ENCODE measurements at places on chromosomes 7 and 10. TPM values are rescaled to one million over a fixed set of nuclear protein-coding genes. Genes with fewer than 3 reads are reported as not detected.

DNA sequence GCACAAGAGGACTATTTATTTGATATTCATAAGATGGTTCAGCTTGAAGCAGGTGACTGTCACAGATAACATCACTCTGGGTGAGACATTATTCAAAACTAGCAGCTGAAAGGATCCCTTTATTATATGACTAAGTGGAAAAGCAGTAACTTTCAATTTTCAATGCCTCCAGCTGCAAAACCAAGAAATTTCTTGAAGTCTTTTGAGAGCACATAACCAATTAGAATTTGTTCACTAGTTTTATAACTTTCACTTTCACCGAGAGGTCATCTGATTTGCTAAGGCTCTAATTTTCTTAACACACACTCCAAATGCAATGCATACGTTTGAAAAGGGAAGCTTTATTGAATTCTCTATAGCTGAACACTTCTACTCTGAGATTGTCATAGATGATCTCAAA is 88.6 kb upstream of the KLF14 start:
- H3K27me3 ChIP-seq, result no peaks in the 10 kb centered on the region
- no peak overlapping the region for H3K4me3 ChIP-seq
- no peaks in the 10 kb centered on the region for H3K4me1 ChIP-seq

- H3K4me3 ChIP-seq, result no peak overlapping the region
- no peaks in the 10 kb centered on the region for H3K27me3 ChIP-seq
- no peaks in the 10 kb centered on the region for H3K4me1 ChIP-seq
- no peak overlapping the region for H3K27ac ChIP-seq
These were observed 114.0 kb upstream of the PODXL start for GRCh38 chr7:131670406-131670805.

The ZNF804B gene
- total RNA-seq, result 0.14 TPM

GRCh38 chr10:51000164-51000563 is 74.1 kb upstream of the PRKG1 start:
- no peak overlapping the region for H3K27ac ChIP-seq
- DNase-seq, result no peak
- no peaks in the 10 kb centered on the region for H3K27me3 ChIP-seq
- H3K4me1 ChIP-seq, result no peaks in the 10 kb centered on the region
- no peaks in the 10 kb centered on the region for H3K36me3 ChIP-seq

The DUSP5 gene
- total RNA-seq, result 65.0 TPM

GRCh38 chr7:27883696-27884095 is 143.7 kb downstream of the TAX1BP1 start:
- DNase-seq, result no peak
- H3K27me3 ChIP-seq, result no peaks in the 10 kb centered on the region
- H3K36me3 ChIP-seq, result no peaks in the 10 kb centered on the region
- peak overlapping the region; percentile 3 for H3K27ac ChIP-seq
- no peaks in the 10 kb centered on the region for H3K4me1 ChIP-seq

DNA sequence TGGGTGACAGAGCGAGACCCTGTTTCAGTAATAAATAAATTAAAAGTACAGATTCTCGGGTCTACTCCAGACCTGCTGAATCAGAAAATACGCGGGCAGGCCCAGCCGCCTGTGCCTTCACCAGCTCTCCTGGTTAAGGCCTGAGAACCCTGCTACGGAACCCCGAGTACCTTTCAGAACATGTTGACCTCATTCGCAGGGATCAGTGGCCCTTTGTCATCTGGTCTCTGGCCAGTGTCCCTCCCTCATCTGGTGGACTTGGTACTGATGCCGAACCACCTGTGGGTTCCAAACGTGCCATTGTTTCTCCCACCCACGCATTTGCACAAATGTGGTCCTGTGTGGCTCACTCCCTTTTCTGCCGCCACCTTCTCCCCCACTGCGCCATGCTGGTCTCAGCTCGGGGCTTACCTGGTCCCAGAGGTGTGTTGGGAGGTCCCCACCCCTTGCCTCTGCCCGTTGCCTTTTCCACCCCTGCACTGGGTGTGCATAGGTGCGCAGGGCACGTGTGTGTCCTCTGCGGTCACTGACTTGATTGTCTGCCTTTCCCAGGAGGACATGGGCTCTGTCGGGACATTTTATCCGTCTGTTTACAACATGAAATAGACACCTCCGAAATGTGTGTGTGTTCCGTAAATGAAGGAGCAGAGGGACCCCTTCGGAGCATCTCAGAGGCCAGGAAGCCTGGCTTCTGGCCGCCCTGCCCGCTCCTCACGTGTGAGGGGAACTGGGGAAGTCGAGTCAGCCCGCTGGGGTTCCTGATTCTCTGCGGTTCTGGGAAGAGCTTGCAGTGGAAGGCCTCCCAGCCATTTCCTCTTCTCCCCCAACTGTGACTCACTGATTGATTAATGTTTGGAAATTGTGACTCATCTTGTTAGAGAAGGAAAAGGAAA is 135.2 kb downstream of the CUX1 start:
- no peaks in the 10 kb centered on the region for H3K27me3 ChIP-seq
- DNase-seq, result no peak
- H3K36me3 ChIP-seq, result peaks cover 11% of the 10 kb centered on the region

DNA sequence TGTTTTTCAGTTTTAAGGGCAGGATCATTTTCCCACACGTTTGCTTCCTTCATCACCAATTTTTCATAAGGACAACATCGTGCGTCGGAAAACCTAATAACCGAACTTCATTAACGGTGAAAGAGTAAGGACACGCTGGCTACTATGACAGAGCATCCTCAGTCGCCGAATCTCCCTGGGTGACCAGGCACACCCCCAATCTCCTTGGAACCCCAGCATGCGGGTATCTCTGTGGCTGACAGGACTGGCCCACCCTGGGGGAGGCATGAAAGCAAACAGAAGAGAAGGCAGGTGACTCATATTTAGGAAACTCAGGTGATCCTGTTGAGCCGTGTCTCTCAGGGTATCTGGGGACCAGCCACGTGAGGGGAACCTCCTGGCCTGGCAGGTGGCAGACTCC is 134.2 kb downstream of the DIP2C start:
- H3K27ac ChIP-seq, result no peak overlapping the region
- no peaks in the 10 kb centered on the region for H3K4me1 ChIP-seq

DNA sequence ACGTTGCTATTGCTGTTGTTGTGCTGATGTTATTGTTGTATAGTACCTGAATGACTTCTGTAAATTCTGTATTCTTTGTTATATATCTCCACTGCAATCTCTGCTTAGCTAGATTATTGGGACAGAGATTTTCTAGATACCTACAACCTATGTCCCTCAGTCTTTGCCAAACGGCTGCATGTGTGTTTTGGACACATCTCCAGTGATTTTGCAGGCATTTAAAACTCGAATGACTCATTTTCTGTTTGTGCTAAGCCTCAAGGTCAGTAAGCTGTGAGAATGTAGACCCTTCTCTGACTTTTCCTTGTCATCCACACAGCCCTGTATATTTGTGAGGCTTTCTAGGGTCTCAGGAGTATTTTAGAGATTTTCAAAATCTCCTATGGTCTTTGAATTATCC is 410.7 kb downstream of the POM121L12 start:
- DNase-seq, result no peak
- no peaks in the 10 kb centered on the region for H3K27me3 ChIP-seq
- H3K27ac ChIP-seq, result no peak overlapping the region
- no peaks in the 10 kb centered on the region for H3K36me3 ChIP-seq

GRCh38 chr10:15181576-15182156 is 13.2 kb upstream of the NMT2 start:
- DNase-seq, result no peak
- no peaks in the 10 kb centered on the region for H3K4me1 ChIP-seq
- H3K4me3 ChIP-seq, result no peak overlapping the region
- no peak overlapping the region for H3K27ac ChIP-seq

DNA sequence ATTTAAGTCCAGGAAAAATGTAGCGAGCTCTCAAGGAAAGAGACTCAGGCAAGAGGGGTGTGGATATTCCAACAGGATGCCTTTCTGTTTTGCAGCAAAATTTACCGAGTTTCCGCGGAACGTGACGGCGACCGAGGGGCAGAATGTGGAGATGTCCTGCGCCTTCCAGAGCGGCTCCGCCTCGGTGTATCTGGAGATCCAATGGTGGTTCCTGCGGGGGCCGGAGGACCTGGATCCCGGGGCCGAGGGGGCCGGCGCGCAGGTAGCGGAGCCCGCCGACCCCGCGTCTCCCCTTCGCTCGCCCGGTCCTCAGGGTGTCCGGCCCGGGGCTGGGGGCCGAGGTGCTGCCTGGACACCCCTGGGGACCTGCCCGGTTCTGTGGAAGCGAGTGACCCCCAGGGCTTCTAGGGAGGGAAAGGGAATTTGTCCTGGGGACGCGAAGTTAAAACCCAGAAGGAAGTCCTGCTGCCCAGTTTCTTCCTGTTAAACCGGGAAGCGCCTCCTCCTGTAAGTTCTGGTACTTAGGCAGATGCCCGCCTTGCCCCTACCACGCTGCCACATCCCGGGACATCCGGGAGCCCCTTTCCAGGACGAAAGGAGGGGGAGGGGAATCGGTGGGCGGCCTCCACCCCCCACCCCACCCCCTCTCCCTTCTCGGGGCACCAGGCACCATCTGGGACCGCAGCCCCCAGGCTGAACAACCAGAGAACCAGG is 2.5 kb downstream of the VSTM2A start:
- peak; percentile 72 for DNase-seq
- H3K36me3 ChIP-seq, result no peaks in the 10 kb centered on the region
- H3K4me3 ChIP-seq, result peak overlapping the region; percentile 75
- peaks cover 89% of the 10 kb centered on the region for H3K27me3 ChIP-seq
- H3K27ac ChIP-seq, result no peak overlapping the region

The NPSR1 gene
- not detected for total RNA-seq

DNA sequence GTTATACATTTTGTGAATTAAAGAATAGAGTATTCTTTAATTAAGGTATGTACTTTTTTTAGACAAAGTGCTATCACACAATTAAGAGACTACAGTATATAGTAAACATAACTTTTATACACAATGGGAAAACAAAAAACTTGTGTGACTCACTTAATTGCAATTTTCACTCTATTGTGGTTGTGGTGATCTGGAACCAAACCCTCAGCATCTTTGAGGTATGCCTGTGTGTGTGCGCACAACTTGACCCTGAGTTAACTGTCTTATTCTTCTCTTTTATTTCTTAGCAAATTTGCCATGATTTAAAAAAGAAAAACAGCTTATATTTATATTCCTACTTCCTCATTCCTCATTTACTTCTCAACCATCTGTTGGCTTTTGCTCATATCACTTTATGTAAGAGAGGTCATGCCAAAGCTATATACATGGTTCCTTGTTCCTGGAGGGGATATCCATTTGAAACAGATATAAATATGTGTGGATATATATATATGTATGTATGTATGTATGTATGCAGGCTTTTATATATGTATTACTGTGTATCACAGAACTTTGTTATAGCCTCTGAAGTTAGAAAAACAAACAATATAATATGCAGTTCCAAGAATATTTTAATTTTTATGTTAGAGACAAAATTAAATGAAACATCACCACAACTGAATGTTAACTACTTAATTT is 259.5 kb upstream of the HGF start:
- H3K27ac ChIP-seq, result no peak overlapping the region
- DNase-seq, result no peak
- H3K4me3 ChIP-seq, result no peak overlapping the region
- peaks cover 8% of the 10 kb centered on the region for H3K4me1 ChIP-seq
- no peaks in the 10 kb centered on the region for H3K27me3 ChIP-seq

The TSPAN33 gene
- 35.6 TPM for total RNA-seq

DNA sequence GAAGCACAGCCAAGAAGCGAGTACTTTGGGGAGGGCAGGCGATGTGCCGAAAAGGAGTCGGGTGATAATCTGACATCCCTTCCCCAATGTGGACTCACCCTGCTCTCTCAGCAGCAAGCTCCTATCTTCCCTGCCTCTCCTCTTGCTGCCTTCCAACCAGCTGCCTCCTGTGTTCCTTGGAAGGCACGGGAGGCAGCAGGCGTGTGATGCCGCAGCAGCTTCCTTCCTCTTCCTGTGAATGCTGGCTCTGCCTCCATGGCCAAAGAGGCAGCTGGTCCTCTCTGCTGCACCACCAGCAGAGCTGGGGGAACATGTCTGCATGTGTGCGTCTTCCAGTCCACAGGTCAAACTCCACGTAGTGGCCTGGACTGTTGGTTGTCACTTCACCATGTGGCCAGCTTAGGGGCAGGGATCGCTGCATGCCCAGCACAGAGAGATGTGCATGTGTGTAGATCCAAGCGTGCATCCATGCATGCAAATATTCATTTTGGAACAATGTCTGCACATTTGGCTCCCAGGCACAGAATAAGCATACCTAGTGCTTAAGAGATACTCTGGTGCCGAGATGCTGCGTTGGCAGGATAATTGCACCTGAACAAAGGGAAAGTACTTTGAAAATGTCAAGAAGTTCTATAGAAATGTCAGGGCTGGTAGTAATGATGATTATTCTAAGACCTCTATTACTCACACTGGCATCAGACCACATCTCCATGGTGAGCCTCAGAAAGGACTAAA is 499.8 kb downstream of the PLXNA4 start:
- H3K4me1 ChIP-seq, result no peaks in the 10 kb centered on the region

DNA sequence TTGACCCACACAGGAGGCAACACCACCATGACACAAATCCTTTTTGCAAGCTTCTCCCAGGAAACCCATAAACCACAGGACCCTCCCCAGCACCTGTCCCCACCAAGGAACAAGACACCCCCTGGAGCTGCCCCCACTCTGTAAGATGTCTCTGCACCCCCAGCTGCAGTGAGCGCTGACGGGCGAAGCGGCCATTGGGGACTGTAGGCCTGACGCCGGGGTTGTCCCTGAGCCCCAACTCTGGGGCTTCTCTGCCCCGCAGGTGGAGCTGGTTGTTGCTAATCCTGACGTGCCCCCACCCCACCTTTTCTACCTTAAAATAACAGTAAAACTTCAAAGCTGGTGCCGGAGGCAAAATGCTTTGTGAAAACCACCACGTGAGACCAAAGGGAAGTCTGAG is 94.7 kb upstream of the PPP2R2D start:
- peaks cover 3% of the 10 kb centered on the region for H3K4me1 ChIP-seq
- H3K27ac ChIP-seq, result no peak overlapping the region
- H3K4me3 ChIP-seq, result no peak overlapping the region

- DNase-seq, result no peak
- H3K36me3 ChIP-seq, result no peaks in the 10 kb centered on the region
- no peaks in the 10 kb centered on the region for H3K27me3 ChIP-seq
- H3K27ac ChIP-seq, result no peak overlapping the region
These were observed 672.2 kb upstream of the LRRN3 start for GRCh38 chr7:110418659-110419280.

The MDFIC gene
- total RNA-seq, result 7.4 TPM

The NXPH1 gene
- not detected for total RNA-seq
